ENCODE measurements at places on chromosomes 3 and 15. TPM values are rescaled to one million over a fixed set of nuclear protein-coding genes. Genes with fewer than 3 reads are reported as not detected.

Gene SOX14
- total RNA-seq, result not detected

Gene RASGRP1
- 0.74 TPM for total RNA-seq

Gene CPLX3
- not detected for total RNA-seq

Gene NR2E3
- 2.3 TPM for total RNA-seq

Gene SERPINI2
- 3.9 TPM for total RNA-seq

Gene CEP19
- 3.8 TPM for total RNA-seq

Gene FBXW12
- 0.32 TPM for total RNA-seq

Gene KNG1
- total RNA-seq, result not detected

Gene PIERCE2
- total RNA-seq, result 3.8 TPM

Gene IL17RD
- total RNA-seq, result 33.4 TPM

Gene GYG1
- 33.2 TPM for total RNA-seq

GRCh38 chr3:34884007-34884406, 755.3 kb upstream of the ARPP21 start:
- DNase-seq, result no peak

GRCh38 chr15:34620814-34621213, 37.4 kb upstream of the GOLGA8B start:
- no peak for DNase-seq

DNA sequence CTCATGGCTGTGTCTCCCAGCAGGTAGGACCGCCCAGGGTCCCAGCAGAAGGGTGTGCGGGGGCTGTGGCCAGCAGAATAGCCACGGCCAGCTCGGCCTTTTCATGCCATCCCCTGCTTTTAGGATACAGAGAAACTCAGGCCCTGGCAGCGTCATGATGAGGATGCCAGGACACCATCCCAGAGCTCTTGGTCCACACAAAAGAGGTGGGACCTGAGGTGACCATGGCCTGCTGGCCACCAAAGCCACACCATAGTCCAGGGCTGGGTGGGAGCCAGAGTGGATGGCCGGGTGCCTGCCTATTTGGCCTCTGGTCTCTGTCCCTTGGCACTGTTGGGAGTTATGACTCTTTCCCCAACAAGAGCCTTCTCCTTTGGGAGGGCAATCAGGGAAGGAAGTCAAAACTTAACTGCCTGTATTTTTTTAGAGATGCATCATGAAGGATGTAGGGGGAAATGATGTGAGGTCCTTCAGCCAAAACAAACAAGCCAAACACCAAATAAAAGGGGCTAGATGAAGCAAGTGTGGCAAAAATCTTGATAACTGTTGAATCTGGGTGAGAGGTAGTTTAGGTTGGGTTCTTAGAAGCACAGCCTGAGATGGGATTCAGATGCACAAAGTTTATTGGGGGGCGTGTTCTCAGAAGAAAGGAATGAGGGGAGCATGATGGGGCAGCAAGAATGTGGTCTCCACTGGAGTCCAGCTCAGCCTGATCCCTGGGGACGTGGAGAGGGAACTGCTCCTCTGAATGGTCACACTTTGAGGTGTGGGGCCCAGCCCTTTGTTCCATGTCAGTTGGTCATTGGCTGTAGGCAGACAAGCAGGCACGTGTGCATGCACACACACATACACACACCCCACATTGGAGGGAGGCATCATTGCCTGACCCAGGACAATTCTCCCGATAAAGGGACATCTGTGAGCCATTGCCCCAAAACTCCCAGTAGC, 33.2 kb downstream of the SMAD6 start:
- no peak for DNase-seq

- DNase-seq, result no peak
These were observed 104.7 kb upstream of the VEPH1 start for GRCh38 chr3:157607826-157608405.

DNA sequence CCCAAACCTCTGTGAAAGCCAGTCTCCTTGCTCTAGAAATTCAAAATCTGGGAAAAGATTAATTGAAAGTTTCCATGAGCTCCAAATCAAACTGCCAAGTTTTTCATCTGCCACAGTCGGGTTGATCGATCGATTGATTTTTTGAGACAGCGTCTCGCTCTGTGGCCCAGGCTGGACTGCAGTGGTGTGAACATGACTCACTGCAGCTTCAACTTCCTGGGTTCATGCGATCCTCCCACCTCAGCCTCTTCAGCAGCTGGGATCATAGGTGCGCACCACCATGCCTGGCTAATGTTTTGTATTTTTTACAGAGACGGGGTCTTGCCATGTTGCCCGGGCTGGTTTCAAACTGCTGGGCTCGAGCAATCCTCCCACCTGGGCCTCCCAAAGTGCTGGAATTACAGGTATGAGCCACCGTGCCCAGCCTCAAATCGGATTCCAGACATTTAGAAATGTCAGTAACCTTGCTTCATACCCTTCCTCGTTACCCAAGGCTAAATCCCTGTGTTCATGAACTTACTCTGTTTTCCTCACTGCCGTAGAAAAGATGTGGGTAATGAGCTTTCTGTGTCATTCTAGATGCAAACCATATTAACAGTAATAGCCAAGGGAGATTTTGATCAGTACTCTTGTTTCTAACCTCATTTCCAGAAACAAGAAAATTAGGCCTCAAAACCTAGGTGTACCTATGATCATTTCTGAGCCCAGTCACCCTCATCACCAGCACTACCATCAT, 105.9 kb upstream of the AKAP13 start:
- no peak for DNase-seq

- DNase-seq, result no peak
These were observed 309.6 kb downstream of the PYDC2 start for GRCh38 chr3:191770541-191770940.

- no peak for DNase-seq
These were observed 130.3 kb downstream of the MDFIC2 start for GRCh38 chr3:70182166-70182565.

- DNase-seq, result no peak
These were observed 13.6 kb downstream of the NISCH start for GRCh38 chr3:52469001-52469400.

GRCh38 chr3:63617391-63617790, 35.1 kb upstream of the SNTN start:
- no peak for DNase-seq

DNA sequence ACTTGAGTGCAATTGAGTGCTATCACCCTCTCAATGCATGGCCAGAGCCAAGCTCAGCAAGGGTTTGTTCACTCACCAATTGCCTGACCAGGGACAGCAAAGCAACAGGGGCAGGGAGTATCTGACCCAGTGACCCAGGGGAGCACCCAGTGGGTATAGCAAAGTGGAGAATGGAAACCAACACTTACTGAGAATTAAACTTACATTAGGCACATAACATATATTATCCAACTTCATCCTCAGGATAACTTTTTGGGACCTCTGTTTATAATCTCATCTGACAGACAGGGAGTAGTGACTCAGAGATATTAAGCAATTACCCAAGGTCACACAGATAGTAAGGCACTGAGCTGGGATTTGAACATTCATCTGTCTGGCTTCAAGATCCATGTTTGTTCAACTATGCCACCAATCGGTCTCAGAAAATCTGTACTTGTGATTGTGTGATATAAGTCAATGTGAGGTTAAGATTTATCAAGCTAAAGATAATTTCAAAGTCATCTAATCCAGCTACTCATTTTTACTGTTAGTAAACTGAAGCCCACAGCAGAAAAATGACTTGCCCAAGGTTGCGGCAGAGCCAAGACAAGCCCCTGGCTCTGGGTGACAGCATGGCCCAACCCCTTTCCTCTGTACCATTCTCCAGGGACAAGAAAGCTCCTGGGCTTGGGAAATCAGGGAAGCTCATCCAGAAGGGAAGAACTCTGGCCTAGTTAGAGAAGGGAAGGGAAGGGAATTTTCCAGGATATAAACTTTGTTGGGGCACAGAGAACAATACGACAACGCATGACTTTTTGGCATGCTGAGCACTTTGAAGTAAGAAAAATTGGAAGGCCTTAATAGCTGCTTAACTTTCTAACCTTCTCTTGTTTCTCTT, 138.0 kb upstream of the SMAD3 start:
- DNase-seq, result no peak

- no peak for DNase-seq
These were observed 70.7 kb upstream of the DPH6 start for GRCh38 chr15:35616498-35617271.

GRCh38 chr15:26128611-26129140, 265.5 kb upstream of the ATP10A start:
- no peak for DNase-seq

- DNase-seq, result no peak
These were observed 598.3 kb downstream of the SI start for GRCh38 chr3:164479978-164480377.

- DNase-seq, result no peak
These were observed 79.3 kb downstream of the EEFSEC start for GRCh38 chr3:128232376-128233178.

- DNase-seq, result no peak
These were observed 40.5 kb downstream of the MYLK start for GRCh38 chr3:123843668-123844067.

- DNase-seq, result no peak
These were observed 56.9 kb downstream of the KLHL6 start for GRCh38 chr3:183498634-183499033.

DNA sequence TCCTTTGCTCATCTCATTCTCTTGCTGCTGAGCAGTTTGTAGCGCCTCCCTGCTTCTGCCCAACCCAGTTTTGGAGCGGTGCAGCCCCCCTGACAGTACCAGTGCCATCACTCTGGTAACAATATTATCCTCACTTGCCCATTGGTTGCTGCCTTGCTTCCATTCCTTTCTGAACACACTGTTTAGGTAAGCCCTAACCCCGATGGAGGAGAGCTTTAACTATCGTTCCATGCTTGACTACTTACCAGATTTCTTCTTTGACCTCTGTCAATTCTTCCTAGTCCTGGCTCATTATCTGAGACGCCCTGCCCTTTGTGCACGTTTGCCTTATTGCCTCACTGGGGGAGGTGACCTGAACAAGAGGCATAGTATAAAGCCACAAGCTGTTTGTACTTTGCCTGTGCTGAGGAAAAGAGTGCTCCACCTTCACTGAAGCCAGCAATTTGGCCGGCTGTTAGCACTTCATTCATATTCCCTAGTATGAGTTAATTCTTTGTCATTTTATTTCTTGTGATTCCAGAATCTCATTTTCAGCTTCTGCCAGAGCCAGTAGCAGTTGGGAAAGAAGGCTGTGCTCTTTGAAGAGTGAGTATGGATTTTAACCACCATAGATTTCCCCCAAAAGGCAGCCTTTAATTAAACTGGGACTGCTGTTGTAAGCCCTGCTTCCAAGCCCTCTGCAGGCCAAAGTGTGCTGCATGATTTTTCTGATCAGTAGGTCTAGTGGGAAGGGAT, 11.9 kb downstream of the ABHD6 start:
- DNase-seq, result no peak

DNA sequence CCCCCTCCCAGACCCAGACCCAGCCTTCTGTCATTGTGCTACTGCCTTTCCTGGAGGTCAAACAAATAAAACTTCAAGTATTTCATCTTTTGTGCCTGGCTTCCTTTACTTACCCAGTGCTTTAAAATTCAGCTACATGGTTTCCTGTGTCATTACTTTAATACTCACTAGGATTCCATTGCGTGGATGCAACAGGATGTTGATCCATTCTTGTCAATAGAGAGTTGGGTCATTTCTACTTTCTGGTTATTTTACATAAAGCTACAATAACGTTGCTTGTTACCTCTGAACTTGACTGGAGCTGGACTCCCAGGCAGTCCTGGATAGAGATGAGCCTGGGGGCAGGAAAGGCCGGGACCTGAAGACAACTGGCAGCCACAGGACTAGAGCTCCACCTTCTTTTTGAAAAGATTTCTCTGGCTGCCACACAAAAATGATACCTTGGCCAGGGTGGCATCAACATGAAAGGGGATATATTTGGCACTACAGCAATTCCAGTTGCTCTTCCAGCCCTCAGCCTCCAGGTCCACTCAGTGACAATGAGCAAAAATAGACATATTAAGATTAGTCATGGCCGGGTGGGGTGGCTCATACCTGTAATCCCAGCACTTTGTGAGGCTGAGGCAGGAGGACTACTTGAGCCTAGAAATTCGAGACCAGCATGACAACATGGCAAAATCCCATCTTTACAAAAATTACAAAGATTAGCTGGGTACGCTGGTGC, 23.3 kb upstream of the HEG1 start:
- DNase-seq, result no peak

- no peak for DNase-seq
These were observed 3.0 kb downstream of the BBX start for GRCh38 chr3:107525644-107526305.

DNA sequence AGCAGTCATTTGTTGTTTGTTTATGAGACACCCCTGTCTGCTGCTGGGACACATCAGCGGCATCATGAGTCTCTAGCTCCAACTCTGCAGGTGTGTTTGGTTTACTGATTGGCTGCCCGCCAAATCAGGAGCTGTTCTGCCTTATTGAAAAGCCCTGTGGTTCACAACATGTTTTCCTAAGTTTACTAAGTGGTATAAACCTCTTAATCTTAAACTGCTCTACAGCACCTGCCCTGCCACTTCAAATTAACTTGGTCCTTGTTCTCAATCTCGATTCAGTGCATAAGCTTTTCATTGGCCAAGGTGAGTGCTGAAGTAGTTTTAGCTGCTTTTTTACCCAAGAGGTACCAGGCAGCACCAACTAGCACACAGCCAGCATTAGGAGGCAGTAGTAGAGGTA, 77.8 kb upstream of the WDR72 start:
- DNase-seq, result no peak
